MM.1S (cell line): ENCODE measurements at places on chromosomes 3 and 15.

DNA sequence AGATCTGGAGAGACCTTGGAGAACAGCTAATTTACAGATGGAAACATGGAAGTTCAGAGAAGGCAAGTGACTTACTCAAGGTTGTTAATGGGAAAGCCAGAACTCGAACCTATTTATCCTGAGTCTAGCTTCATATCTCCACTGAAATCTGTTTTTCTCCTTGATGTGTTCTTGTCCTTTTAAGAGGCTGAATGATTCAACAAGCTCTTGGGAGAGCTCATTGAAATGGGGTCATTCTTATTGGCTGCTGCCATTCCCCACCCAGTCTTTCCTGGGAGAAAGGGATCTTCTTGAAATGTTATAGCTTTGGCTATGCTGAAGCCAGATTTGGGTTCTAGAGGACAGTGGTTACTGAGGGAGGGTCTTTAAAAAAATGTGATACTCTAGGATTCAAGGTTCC lies 41.0 kb downstream of the RTP1 start:
- DNase-seq = no peak

GRCh38 chr3:159872374-159873109 lies 116.1 kb upstream of the IL12A start:
- DNase-seq = peak; percentile 21

GRCh38 chr3:64351713-64352638 lies 126.7 kb upstream of the PRICKLE2 start:
- no peak for DNase-seq

GRCh38 chr3:163785693-163786092 lies 1292.6 kb downstream of the SI start:
- peak; percentile 54 for DNase-seq

DNA sequence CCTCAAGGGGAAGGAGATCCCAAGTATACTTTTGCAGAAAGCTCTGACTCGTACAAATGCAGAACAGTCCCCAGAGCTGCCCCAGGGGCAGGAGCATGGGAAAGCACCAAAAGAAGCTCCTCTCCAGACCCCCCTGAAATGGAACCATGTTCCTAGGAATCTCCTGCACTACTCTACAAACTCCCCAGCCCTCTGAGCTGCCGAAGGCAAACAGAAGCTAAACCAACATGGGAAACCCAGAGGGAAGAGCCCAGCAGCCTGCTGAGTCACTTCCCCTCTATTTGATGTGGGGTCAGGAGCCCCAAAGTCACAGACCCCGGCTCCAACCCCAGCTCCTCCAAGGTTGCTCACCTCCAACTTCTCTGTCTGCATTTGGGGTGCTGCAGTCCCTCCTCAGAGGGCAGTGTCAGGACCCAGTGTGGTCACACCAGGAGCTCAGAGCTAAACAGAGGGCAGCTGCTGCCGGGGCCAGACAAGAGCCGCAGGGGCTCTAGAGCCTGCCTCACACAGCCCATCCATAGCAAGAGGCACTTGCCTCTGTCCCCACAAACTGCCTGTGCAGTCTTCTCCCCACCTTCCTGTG lies 3.8 kb upstream of the PLXNA1 start:
- no peak for DNase-seq

DNA sequence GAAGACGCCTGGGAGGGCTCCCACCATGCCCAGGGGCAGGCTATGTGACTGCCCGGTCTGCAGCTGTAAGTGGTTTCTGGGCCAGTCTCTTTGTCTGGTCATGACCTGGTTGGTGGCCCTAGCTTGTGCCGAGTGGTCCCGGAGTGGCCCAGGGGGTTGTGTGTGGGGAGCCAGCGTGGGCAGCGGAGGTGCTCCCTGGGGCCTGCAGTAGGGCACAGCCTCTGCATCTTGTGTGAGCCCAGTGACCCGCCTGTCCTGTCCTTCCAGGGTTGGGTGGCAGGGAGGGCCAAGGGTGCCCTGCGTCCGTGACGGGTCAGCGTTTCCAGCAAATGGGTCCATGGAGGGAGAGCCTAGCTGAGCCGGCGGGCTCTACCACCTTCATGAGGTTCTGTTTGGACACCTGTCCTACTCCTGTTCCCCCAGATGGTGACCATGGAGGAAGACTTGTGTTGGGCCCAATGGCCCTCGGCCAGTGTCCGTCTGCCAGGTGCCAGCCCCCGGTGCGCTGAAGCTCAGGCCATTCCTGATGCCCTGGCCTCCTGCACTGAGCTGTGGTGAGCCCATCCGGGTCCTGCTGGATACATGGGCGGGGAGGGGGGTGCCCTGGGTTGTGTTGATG lies 215.4 kb downstream of the SNRPN start:
- DNase-seq = no peak

DNA sequence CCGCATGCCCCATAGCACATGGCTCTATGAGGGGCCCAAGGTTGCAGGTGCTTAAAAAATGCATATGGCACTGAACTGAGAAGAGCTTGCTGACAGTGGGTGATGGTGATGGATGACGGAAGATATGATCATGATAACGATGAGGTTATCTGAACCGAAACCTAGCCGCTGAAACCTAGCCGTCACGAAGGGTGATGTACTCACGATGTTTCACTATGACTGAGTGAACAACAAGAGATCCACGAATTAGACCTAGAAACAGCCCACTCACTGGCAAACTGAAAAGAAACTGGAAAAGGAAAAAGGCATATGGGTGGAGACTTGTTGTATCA lies 57.6 kb upstream of the BCL6 start:
- no peak for DNase-seq

DNA sequence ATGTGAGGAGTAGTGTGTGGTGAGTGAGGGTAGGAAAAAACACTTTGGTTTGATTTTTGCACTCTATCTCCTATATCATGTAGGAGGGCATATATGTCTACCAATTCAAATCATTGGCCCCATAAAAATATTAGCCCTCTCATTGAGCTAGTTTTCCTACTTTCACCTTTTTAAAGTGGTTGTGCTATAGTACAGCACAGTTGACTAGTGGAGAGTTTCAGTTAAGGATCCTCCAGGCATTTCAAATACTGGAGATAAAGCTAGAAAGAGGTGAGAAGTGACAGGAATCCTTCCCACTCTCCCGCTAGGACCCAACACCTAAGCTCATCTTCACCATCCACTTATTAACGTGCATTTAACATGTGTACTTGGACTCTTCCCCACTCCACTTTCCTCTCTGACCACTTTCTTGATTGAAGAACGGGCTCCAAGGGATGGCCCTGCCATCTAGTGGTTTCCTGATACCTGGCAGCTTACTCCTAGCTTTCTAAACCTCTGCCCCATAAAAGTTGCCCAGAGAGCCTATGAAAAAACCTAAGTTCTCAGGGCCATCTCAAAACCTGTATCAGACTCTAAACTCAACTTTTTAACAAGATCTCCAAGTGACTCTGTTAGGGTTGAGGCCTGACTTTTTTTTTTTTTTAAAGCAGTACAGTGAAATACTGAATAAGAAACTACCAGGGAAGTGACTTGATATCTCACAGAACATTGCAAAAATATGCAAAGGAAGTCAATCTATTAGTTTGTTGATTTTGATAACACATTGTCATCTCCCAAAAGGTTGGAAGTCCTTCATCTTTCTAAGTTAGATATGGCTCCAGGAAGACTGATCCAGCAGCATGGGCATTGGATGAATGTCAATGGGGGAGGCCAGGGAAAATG lies 17.9 kb downstream of the IL12A start:
- peak; percentile 74 for DNase-seq

- no peak for DNase-seq
Measured at GRCh38 chr15:75606711-75607699, 18.5 kb downstream of the SNUPN start.

GRCh38 chr3:81953111-81953510 lies 191.7 kb upstream of the GBE1 start:
- DNase-seq = no peak

DNA sequence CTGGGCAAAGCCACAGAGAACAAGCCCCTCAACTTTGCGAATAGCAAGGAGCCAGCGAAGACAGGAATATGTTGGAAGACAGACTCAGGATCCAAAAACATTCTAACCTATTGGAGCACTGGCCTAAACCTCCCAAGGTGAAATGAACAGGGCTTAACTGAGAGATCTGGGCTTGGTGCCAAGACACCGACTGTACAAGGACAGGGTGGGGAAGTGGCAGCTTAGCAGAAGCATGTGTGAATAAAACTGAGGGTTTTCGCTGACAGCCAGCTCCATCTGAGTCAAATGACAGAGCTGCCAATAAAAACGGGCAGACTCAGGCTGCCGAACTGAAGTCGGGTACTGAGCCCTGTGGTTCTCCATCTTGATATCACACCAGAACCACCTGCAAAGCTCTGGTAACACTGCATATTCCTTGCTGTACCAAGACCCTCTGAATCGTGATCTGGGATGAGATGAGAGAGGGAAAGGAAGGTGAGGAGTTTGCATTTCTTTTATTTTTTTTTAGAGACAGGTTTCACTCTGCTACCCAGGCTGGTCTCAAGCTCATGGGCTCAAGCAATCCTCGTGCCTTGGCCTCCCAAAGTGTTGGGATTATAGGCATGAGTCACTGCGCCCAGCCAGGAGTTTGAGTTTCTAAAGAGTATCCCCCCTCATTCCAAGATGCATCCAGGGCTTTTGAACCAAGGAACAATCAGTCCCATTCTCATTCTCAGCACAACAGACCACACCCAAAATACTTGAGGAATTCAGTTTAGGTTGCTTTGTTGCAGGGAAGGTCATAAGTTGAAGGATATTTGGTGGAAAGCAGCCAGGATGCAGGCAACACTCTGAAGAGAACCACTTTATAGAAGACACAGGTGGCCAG lies 6.0 kb upstream of the PLCB2 start:
- DNase-seq = no peak

DNA sequence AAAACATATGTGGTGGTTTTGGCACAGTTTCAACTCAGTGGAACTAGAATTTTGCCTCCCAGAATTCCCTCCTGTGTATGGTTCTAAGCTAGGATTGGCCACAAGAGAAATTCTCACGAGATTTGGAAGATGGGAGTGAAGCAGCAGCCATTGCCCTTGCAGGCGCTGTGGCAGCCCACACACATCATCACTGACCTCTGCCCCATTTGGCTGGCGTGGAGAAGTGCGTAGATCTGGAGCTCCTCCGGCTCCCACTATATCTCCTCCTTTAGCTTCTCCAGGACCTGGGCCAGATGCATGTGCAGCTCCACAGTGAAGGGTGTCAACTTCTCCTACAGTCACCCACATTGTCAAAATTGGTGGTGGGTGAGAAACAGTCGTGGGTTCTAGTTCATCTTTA lies 199.6 kb downstream of the EFHB start:
- no peak for DNase-seq

DNA sequence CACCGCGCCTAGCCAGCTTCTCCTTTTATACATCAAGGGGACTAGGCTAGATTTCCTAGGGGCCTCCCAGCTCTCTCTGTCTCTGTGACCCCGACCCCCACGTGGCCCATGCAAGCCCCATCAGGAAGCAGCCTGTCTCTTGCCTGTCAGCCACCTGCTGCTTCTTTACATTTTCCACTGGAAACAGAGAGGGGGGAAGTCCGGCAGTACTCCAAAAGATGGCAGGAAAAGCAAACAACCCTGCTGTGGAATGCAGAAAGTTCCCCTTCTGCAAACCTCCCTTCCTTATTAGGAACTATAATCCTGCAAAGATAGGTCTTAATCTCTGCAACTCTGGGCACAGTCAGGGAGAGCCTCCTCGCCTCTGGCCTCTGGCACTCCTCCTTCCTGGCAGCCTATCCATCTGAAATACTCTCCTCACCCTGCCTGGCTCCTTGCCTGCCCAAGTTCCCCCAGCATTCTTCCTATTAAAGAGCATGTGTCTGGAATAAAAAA lies 47.4 kb upstream of the HACD2 start:
- DNase-seq = no peak

DNA sequence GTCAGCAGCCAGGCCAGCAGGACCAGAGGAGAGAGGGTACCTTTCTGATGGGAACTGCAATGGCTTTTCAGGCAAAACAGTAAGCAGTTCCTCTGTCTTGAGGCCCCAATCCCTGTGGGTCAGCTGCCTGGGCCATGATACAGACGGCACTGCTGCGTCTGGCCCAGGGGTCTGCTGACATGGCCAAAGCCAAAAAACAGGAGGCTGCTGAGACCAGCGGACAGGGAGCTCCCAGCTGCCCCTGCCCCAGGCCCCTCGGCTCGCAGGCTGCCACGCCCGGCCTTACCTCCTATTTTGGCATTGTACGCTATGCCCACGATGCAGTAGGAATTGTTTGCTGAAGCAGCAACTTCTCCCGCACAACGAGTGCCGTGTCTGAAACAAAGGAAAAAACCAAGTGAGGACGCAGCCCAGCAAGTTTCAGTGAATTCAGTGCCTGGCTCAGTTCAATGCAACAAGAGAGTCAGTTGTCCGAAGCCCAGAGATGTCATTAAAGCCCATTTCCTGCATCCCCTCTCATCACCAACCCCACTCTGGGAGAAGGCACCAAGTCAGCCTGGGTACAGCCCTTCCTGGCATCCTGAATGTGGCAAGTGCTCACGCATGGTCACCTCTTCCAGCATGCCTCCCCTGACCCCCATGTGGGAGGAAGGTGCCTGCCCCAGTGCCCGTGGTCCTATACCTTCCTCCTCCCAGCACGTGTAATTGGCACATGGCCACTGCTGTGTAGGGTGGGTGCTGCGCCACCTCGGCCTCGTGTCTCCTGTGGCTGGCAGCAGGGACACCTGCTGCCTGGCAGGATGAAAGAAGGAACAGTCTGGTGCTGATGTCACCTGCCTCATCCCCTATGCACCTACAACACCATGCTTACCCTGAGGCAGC lies 61.7 kb downstream of the PCSK6 start:
- DNase-seq = no peak

GRCh38 chr3:52437326-52438103 lies 7.4 kb downstream of the SEMA3G start:
- DNase-seq = no peak

GRCh38 chr3:47194994-47195393 lies 31.1 kb upstream of the SETD2 start:
- no peak for DNase-seq

DNA sequence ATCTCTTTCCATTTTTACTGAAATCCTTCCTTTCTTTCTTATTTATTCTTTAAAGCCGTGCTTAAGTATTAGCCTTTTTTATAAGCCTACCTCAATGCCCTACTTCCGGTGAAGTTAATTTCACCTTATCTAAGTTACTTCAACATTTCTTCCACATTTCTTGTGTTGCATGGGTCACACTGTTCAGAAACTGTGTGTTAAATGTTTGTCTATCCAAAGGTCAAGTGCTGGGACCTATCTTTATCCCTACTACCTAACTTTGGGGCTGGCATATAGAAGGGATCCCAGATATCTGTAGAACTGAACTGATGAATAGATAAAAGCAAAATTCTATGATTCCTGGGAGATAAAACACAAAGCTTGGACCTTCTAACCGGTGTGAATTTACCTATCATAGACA lies 332.3 kb upstream of the SATB1 start:
- DNase-seq = no peak

- DNase-seq = no peak
Measured at GRCh38 chr3:129261894-129262293, 12.5 kb downstream of the COPG1 start.
